ENCODE measurements at places on chromosomes 11 and 22.

DNA sequence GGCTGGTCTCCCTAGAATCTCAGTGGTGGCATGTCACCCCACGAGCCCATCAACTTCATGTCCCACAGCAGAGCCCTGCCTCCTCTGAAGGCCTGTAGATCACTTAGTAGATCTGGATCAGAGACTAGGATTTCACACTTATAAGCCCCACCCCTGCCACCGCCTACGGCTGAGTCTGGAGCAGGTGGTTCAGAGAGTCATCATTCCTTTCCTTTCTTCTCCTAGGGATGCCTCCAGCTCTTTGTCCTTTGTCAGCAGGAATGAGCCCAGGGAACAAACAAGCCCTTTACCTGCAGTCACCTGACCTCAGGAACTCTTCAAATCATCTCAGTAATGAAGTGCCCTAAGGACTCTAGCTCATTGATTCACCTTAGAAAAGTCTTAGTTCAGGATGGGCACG, 37.8 kb downstream of the SCGB1A1 start:
- DNase-seq: no peak

GRCh38 chr11:32055861-32056260, 35.0 kb upstream of the RCN1 start:
- DNase-seq: no peak

- no peak for DNase-seq
Measured at GRCh38 chr22:28137036-28137435, 218.0 kb upstream of the PITPNB start.

GRCh38 chr11:126383339-126384335, 28.2 kb downstream of the ST3GAL4 start:
- DNase-seq: no peak

GRCh38 chr22:48702573-48703264, 1125.0 kb downstream of the BRD1 start:
- DNase-seq: no peak

- DNase-seq: no peak
Measured at GRCh38 chr11:33606762-33607161, 93.9 kb downstream of the C11orf91 start.

GRCh38 chr11:18461909-18462308, 6.3 kb downstream of the LDHAL6A start:
- no peak for DNase-seq

DNA sequence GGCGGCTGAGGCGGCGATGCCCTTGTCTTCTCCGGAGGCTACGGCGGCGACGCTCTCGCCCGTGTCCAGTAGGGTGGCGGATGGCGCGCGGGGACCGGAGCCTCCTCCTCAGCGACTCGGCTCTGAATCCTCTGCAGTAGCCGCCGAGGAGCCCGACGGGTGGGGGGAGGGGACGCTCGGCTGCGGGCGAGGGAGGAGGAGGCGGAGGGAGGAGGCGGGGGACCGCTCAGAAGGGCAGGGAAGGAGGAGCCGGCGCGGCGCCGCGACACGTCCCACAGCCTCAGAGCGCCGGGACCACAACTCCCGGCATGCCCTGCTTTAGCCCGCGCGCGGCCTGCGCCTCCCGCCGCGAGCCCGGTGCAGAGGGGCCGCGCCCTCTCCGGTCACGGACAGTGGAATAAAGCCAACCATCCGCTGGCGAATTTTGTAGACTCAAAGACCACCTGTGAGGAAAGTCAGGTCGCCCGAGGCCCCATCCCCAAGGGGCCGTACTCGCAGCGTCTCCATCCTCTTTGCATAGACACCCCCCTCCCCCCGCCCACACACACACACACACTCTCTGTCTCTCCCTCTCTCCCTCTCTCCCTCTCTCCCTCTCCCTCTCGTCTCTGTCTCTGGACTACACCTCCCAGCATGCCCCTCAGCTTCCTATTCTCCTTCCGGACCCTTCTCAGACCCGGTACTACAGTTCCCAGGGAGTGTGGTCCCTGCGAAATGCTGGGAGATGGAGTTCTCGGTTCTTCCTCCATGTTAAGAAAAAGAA, at the start of gene FAM168A:
Gene FAM168A, minus strand, starts transcription at position 157 of the 763 bp plus-strand sequence. CDS start 129,638 bp downstream, outside the sequence.
- DNase-seq: peak; percentile 98

DNA sequence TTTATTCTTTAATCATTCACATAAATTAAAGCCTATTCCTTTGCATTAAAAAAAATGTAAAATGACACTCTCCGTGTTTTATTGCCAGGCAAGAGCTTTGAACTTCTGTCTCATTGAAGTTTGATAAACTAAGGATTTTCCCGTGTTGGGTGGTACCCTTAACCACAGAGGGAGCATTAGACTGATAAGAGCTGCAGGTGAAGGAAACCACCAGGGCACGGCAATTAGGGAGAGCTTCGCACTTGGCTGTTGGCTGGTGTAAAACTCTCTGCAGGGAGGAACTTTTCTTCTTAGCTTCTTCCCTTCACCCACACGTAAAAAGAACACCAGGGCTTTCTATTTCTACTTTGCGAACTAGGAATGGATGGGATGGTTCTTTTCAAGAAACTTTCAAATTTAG, 47.0 kb downstream of the CSTPP1 start:
- DNase-seq: no peak

DNA sequence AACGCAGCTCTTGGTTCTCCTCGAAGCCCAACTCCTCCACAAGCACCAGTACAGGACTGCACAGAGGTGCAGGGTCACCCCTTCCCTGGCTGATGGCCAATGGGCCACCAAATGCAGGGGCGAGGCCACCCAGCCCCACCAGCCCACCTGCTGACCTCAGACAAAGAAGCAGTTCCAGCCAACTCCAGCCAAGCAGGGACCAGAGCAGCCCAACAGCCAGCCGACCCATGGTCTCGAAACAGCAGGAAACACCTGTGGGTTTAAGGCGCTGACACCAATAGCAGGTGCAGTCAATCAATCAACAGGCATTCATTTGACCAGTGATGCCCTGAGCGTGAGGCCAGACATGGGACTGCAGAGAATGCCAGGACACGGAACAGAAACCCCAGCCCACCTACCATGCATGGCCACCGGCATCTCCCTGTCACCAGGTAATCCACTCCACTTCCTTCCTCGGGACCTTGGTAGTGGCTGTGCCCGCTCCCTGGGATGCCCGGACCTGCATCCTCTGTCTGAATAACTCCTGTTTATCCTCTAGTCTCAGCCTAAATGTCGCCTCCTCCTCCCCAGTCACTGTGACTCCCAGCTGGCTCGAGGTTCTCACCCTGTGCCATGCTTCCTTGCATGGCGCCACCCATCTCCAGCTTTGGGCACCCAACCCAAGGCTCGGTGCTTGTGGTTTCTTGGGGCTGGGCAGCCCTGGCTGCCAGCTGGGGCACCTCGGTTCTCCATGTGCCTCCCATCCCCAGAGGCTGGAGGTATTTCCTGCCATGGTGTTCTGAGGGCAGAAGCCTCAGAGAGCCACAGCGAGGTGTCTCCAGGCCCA, 1475.4 kb downstream of the BRD1 start:
- DNase-seq: no peak

- no peak for DNase-seq
Measured at GRCh38 chr22:36928196-36928595, 14.8 kb downstream of the CSF2RB start.

DNA sequence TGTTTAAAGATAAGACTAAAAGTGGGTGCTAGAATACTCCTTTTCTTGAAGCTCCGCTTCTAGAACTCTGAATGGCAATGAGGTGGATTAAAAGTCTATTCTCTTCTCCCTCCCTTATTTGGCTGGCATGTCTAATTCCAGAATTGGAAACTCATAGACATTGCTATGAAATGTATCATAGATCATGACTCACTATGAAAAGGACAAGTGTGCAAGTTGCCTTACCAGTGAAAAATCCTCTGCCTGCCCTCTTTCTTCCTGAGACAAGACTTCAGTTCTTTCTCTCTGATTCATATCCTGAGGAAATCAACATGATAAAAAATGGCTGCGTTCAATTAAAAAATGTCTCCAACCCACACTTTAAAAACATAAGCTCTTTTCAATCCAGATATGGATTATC, 73.2 kb upstream of the BLID start:
- DNase-seq: peak; percentile 98

DNA sequence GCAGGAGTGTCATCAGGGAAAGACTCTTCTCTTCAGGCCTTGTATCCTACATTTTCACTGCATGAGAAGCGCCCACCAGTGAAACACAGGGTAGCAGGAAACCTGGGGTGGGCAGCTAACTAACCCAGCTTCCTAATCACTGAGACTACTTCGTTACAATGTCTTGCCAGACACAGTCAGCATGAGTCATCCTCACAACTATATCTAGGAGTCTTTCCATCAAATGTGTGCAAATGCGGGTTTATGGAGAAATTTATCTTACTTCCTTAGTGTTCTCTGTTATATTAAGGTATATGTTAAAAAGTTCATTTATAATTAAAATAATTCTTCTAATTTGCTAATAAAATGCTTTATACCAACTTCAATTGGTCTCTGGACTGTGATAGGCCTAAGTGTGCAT, 79.9 kb upstream of the RAB1B start:
- DNase-seq: peak; percentile 66

DNA sequence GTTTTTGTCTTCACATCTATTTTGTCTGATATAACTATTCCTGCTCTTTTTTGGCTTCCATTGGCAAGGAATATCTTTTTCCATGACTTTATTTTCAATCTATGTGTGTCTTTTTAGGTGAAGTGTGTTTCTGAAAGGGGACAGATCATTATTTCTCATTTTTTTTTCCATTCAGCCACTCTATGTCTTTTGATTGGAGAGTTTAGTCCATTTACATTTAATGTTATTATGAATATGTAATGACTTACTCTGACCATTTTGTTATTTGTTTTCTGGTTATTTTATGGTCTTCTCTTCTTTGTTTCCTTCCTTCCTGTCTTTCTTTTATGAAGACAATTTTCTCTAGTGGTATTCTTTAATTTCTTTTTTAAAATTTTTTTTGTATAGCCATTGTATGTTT, 178.6 kb upstream of the CNTN5 start:
- DNase-seq: no peak

DNA sequence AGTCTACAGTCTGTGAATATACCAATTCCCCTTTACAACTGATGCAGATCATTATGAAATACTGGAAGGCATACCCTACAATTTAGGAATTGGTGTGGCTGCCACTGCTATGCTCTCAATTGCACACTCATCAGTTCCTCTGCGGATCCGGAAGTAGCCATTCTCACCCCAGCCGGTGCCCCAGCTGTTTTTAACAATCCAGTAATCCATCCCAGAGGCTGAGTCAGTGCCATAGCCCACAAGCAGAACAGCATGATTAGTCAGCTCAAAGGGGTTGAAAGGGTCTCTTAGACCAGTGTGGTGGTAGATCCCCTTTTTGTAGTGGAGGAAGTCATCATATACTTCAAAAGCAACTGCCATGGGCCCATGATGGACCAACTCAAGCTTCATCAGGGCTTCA, 43.6 kb downstream of the CTSC start:
- DNase-seq: peak; percentile 71

- DNase-seq: no peak
Measured at GRCh38 chr11:57081356-57081755, 92.6 kb downstream of the OR5AK2 start.

DNA sequence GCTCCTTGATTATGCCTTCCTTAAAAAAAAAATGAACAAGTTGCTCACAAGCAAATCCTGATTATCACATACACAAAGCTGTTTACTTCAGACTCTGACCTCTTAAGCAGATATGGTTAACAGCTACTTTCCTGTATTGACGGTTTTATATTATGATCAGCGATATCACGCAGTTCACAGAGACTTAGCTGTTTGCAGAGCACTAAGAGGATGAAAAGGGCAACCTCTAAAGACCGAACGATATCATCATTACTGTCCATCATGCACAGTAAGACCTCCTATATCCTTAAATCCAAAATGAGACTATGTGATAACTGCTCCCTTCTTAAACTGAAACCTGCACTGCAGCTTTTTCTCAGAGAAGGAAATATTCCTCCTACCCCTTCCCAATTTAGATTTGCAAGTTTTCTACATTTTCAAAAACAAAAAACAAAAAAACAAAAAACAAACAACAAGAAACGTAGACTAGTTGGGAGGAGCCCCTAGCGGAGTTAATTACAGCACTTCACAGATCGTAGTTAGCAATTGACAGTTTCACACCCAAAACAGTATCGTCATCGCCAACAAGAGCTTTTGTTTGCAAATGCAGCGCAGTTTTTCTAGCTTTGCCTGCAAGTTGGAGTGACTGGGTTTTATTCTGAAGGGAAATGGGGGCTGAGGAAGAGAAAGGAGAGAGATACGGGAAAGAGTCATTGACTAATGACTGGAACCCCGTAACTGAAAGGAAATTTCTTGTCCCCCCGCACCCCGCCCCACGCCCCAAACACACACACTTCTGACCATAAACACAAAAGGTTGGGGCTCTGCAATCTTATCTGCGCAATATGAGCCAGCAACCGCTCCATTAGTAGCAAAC, 1.2 kb downstream of the DDX6 start:
- peak; percentile 11 for DNase-seq

DNA sequence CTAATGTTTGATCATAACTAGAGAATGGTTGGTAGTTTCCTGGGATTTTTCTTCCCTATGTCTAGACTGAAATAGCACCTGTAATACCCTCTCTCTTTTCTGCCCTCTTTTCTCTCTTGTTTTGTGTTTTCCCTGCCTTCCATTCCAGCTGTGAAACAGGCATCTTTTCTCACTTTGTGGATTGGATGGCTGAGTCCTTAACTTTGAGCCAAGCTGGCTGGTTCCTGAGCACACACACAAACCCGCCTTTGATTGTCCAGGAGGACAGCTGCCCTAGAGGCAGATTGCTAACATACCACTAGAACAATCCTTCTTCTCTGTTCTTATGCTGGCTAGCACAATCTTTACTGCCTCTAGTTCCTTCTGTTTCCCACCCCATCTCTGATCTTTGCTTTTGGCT, 17.7 kb downstream of the CTNND1 start:
- peak; percentile 34 for DNase-seq

DNA sequence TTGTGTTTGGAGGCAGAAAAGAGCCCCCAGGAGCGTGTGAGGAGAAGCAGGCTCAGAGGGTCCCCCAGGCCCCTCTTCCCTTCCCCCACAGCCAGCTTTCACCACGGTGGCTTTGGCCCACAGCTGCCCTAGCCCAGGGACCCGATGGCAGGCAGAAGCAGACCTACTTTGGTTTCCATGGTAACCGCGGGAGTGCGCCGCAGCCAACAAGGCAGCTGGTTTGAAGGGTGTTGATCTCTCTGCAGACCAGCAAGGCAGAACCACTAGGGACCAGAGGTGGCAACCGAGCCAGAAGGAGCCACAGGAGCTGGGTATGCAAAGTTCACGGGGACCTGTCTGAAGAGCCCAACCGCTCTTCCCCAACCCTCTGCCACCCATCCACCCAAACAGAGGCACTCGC, 69.4 kb downstream of the BUD13 start:
- no peak for DNase-seq

- peak; percentile 47 for DNase-seq
Measured at GRCh38 chr11:94968334-94968958, 4.9 kb downstream of the CWC15 start.

All from fibroblast of skin of right quadriceps (primary cell).